ENCODE measurements at places on chromosomes 12 and 14.

DNA sequence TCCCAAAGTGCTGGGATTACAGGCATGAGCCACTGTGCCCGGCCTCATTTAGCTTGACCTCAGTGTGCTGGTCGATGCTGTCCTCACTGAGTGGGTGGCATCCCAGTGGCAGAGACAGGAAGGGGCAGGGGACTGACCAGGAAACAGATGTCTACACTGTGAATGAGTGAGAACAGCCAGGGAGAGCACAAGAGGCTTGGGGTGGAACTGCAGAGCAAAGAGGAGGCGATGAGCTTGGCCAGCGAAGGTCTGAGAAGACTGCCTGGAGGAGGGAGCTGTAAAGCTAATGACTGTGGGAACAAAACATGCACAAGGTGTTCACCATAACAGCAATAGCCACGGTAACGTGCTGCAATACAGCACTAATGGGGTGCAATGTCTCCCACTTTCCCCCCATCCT is 57.2 kb upstream of the BEGAIN start:
- DNase-seq: no peak

- no peak for DNase-seq
Measured at GRCh38 chr12:54222609-54223008, 33.8 kb upstream of the SMUG1 start.

- DNase-seq: no peak
Measured at GRCh38 chr14:68598621-68599447, 194.0 kb downstream of the ZFP36L1 start.

GRCh38 chr12:1662761-1663439 is 28.0 kb upstream of the ADIPOR2 start:
- DNase-seq: no peak

GRCh38 chr14:58782011-58782410 is 144.2 kb downstream of the DACT1 start:
- no peak for DNase-seq

All from activated gamma-delta T cell treated with Interleukin-2 at 50 U/mL for 16 hours (primary cell).